ENCODE measurements at places on chromosomes 2 and 18.
A peak's percentile ranks its signal among the peaks of the same experiment; 100 is the strongest.

GRCh38 chr2:24919037-24919505, 966 bp downstream of the ADCY3 start:
- no peak for DNase-seq

GRCh38 chr2:130259594-130259993, 61.4 kb upstream of the TUBA3E start:
- DNase-seq = no peak

DNA sequence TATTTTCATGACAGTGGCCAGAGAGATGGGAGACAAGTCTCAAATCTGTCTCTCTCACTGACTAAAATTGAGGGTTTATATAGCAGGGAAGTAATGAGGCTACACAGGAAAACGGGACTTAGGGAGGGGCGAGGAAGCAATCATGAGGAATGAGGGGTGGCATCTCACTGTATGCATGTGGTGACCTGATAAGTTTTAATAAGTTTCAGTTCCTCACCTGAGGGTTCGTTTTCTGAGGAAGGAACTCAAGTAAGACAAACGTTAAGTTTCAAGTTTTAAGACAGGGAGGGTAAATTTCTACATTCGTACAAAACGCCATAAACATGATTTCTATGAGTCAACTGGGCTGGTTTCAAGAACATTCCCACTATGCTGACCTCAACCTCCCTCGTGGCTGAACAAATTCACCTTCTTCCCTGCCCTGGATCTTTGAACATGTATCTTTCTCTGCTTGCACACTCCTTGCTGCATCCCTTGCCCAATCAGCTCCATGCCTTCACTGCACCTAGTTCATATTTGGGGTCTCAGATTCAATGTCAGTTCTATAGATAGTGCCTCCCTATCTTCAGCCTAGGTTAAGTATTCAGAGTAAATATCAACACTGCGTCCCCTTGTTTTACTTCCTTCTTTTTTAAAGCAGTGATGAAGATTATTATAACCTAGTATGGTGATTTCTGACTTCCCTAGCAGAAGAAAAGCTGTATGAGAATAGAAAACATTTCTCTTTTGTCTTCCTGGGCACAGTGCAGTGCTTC, 53.3 kb upstream of the CNTNAP5 start:
- no peak for DNase-seq

DNA sequence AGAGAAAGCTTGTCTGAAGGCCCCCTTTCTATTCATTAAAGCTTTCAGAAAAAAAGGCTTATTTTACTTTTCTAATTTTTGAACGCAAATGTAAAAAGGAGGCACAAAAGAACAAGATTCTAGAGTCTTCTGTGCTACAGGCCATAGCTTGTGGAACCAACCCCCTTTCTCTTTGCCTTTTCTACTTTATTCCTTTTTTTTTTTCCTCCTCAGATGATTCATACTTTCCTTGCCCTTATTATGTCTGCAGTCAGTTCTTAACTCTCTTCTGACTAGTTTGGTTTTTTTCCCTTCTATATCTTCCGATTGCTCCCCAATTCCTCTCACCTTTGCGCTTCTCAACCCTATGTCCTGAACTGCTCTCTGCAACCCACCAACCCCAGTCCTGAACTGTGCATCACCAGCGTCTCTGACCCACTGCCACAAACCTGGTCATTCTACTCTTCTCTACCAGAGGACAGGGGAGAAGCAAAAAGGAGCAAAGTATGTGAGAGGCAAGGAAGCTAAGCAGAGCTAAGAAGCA, 56.9 kb upstream of the WIPF1 start:
- DNase-seq = no peak

DNA sequence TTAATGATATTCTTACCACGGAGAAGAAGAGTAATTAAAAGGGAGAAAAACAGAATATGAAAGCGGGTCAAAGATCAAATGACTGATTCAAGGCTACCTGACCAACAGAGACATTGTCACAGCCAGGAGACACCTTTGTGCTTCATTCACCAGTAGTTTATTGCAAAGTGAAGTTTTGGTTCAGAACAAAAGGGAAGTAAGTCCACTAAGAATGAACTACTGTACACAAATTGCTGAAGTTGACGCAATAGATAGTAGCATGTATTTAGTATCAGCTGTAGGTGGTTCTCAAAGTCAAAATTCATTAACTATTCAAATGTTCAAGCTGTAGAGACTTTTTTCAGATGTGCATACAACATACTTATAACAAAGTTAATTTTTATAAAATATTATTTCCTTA, 64.7 kb upstream of the COX7A2L start:
- no peak for DNase-seq

DNA sequence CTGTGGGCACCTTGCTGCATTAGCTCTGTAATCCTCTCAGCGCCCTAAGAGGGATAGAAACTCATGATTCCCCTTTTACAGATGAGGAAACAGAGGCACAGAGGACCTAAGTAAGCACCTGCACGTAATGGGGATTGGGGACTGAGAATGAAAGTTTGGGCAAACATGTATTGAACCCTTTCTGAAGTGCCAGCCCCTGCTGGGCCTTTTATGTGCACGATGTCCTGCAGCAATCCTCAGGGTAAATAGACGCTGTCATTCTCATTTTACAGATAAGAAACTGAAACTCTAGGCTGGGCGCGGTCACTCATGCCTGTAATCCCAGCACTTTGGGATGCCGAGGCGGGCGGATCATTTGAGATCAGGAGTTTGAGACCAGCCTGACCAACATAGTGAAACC, 117.4 kb downstream of the STPG4 start:
- no peak for DNase-seq

GRCh38 chr18:7847357-7848053, 280.4 kb downstream of the PTPRM start:
- DNase-seq = no peak

DNA sequence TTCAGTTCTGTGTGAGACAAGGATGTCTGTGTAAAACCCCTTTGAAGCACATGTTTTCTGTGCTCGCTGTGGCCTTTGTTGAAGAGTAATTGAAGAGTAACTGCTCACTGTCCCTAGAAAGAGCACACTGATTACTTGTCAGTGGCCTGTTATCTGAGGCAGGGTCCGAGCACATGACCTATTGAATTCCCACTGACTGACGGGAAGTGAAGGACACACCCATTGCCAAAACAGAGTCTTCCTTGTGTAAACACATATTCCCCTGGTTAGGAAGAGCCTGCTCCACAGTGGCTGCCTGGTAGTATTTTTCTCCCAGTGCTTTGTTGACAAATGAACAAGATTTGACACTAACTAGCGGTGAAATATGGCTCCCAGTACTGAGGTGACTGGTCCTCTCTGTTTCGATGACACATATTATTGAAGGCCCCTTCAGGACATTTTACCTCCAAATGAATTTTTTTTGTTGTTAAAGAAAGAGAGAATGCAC, 148.5 kb upstream of the GYPC start:
- no peak for DNase-seq

- DNase-seq = no peak
Observed at GRCh38 chr2:234257859-234258561, 207.5 kb downstream of the SPP2 start.

DNA sequence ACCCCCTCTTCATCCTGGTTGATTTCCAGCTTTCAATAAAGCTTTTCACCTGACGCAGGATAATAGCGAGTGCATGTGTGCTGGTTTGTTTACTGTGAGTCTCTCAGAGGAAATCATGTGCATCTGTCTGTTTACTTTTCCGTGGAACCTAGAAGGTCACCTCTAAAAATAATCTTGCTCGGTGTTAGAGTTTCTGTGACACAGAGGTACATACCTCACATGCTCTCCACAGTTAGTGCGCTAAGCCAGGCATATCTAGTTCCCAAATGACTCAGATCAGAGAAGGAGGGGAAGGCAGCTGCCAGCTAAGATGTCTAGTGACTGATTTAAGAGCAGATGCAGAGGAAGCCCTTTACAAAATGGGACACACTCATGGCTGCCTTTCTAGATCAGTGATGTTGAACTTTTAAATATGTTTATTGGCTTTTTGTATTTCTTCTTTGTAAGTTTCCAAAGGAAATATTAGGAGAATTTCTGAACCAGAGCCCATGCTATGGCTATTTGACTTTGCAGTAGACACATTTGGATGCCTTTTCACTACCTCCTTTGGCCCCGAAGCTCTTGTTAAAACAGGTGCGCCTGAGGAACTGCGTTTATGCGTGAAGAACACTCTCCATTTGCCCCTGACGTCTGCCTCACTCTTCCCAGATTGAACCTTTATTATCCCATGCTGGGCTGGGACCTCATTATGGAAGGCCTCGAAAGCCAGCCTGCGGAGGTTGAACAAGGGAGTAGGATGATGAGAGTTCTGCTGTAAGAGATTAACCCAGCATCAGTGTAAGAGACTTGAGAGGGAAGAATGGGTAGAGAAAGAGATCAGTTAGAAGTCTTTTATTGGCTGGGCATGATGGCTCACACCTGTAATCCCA, 145.6 kb downstream of the FAM161A start:
- peak; percentile 25 for DNase-seq

DNA sequence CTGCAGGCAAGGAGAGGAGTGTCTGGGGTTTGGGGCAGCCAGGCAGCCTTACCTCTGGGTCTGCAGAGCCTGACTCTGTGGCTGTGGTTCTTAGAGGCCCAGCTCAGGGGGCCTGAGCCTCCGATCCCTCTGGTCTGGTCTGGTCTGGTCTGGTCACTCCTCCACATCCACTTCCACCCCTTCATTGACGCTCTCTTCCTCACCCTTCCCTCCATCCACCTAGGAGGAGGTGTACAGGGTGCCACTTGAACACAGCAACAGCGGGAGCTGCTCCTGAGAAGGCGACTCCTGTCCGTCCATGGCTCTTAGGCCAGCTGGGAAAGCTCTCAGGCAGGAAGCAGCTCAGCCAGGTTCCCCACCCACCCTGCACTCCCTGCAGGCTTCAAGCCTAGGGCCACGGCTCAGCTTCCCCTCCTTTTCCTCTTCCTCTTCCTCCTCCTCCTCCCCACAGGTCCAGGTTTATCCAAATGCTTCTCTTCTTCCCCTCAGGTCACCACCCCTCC, 16.9 kb downstream of the GPR55 start:
- no peak for DNase-seq

DNA sequence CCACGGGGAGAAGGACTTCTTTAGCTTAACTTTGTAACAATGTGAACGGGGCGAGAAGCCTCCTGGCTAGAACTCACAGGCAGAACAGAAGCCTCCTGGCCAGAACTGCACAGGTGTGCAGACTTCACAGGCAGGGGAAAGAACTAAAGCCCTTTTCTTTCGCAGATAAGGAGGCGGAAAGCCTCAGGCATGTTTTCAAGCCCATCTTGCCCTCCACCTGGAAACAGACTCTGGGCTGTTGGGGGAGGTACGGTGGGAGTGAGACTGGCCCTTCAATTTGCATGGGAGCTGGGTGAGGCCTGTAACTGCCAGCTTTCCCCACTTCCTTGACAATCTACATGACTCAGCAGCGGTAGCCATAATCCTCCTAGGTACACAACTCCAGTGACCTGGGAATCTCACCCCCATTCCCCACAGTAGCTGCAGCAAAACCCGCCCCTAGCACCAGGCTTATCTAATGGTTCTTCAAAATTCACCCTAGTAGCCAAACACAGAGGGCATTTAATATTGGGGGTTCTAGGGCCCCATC, 22.9 kb upstream of the ABCA12 start:
- no peak for DNase-seq

GRCh38 chr2:234060236-234060635, 9.7 kb downstream of the SPP2 start:
- no peak for DNase-seq

DNA sequence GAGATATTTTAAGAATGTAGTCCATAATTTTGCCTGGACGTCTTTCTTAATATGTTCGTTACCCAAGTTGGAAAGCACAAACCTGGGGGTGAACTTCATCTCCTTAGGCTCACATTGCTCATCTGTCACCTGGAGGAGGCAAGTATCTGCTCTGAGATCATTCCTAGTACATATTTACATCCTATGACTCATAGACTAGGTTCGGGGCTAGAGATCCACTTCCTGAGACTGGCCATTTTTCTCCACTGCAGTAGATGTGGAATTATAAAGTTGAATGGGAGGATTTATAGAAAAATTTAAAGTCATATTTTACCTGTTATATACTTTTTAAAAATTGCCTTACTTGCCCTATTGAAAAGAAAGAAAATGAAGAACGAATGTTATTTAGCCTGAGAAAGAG, 77.5 kb upstream of the PROKR1 start:
- no peak for DNase-seq

- no peak for DNase-seq
Observed at GRCh38 chr2:6181926-6182325, 489.7 kb downstream of the SOX11 start.

DNA sequence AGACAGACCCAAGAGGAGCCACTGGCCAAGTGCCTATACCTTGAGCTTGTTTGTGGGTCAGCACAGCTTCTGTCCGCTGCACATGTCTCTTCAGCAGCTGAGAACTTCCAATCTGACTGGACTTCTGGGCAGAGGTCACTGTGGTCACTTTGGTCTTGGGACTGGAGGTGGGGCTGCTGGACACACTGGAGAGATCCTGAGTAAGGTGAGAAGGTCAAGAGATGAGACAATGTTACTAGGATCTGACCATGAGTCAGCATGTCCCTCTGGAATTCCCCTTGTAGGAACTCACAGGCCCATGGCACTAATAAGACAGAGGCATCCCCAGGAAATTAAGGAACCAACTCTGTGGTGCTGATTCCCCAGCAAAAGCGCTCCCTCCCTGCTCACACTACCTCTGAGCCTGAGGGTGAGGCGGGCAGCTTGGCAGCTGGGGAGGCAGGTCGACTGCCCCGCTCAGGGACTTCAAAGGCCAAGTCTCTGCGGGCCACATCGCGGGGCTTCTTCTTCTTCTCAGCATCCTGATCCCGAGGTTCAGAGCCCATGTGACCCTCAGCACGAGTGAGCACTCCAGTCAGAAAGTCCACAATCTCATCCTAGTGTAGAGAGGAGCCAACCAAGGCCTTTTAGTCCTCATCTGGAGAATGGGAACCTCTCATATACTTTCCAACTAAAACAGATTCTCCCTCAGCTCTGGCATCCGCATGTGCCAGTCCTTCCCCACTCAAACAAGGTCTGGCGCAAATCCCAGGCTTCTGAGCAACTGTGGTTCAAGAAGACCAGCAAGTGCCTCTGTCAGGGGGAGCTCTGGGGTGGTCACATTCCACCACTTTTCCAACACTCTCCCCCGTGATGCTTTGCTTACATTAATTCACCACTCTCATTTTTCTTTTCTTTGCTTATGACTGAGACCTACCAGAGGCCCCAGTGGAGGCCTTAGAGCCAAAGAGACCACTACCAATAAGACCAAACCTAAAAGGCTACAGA, 29.4 kb downstream of the KANSL3 start:
- DNase-seq = no peak

DNA sequence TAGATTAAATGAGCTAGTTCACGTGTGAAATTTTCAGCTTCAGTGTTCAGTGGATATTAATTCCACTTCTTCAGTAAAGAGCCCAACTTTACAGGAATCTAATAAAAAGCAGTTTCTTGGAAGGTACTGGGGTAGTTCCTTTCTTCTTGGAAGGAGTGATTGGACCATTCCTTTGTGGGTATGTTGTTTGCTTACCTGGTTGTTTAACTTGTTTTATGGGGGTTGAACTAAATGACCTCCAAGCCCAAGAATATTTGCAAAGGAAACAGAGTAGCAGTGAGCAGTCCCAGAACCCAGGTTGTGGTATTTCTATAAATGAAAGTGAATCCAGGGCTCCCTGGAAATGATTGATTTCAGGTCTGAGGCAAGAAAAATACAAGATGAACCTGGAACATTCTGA, 31.4 kb downstream of the KCNJ13 start:
- DNase-seq = no peak
